ENCODE measurements at places on chromosomes 2 and 18.
A peak's percentile ranks its signal among the peaks of the same experiment; 100 is the strongest.

GRCh38 chr2:231680992-231681852 is 27.1 kb upstream of the PTMA start:
- H3K27ac ChIP-seq = peak overlapping the region; percentile 98
- no peaks in the 10 kb centered on the region for H3K36me3 ChIP-seq
- peak; percentile 94 for DNase-seq
- peaks cover 4% of the 10 kb centered on the region for H3K27me3 ChIP-seq

DNA sequence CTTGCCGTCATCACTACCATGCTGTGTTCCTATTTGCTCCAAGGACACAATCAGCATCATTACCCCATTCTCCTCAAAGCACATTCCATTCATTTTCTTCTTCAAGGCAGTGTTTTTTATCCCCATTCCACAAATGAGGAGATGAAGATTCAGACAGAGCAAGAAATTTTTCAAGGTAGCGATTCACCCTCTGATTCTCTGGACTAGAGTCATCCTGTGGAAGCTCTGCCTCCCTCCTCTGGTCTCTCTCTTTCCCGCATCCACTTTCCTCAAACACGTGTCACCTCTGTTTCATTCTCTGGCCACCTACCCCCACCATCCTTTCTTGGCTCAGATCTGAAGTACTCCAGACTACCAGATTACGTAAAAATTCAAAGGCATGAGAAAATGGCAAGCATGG is 297.9 kb downstream of the SOX11 start:
- no peaks in the 10 kb centered on the region for H3K27me3 ChIP-seq
- no peak overlapping the region for H3K27ac ChIP-seq
- no peak for DNase-seq
- H3K36me3 ChIP-seq = no peaks in the 10 kb centered on the region

DNA sequence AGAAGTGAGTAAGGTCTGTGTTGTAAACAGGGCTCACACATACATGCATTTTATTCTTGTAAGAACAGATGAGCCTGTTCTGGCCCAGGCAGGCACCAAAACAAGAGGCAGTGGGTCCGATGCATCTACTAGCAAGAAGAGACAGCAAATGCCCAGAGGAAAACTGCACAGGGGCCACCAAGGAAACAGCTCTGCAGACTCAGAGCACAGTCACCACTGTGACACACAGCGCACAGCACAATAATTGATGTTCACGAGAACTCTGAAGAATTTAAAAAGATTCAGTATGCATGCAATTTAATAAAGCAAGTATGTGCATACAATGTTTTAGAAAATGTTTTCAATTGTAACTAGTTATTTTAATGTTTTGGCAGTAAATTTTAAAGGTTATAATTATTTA is 24.8 kb downstream of the LONRF2 start:
- DNase-seq = no peak
- no peaks in the 10 kb centered on the region for H3K36me3 ChIP-seq
- no peak overlapping the region for H3K4me3 ChIP-seq
- peaks cover 4% of the 10 kb centered on the region for H3K27me3 ChIP-seq
- H3K27ac ChIP-seq = no peak overlapping the region

DNA sequence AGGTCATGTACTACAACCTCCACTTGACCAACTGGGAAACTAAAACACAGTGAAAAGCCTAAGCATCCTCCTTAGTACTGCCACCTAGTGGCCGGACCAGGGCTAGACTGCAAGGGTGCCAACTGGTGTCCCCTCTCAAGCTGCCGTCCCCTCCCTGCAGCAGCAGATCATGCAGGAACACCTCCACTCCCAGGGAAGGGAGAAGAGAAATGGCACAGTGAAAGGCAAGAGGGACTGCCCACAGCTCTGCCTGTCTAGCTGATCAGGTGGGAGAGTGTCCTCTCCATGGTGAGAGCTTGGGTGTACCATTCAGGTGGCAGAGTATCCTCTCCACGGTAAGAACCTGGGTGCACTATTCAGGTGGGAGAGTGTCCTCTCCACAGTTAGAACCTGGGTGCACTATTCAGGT is 78.1 kb downstream of the AAK1 start:
- peaks cover 31% of the 10 kb centered on the region for H3K4me1 ChIP-seq
- peak; percentile 73 for DNase-seq
- H3K27me3 ChIP-seq = no peaks in the 10 kb centered on the region
